Naive thymus-derived CD8-positive, alpha-beta T cell (primary cell): ENCODE measurements at places on chromosomes 11 and 22.

DNA sequence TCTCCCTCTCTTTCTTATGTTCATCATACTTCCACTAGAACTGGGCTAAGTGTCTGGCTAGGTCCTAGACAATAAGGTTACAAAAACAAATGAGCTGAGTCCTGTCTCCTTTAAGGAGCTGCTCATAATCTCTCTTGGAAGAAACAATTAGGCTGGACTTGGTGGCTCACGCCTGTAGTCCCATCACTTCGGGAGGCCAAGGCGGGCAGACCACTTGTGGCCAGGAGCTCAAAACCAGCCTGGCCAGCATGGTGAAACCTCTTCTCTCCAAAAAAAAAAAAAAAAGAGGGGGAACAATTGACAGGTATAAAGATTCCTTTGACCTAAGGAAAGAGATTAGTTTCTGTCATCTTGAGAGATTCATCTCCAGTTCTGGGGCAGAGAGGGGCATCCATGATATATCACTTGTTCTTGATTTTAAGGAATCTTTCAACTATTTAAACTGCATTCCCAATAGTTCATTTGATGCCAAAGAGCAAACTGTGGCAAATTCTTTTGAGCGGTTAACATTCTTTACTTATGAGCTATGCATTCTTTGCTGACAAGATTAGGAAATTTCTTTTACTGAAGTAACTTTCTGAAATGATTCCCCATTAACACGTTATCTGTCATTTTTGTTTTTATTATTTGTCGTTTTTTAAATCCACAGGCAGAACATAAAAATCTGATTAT, 125.5 kb downstream of the C11orf87 start:
- H3K36me3 ChIP-seq = no peaks in the 10 kb centered on the region
- no peak for DNase-seq
- no peak overlapping the region for H3K4me3 ChIP-seq
- H3K27me3 ChIP-seq = no peaks in the 10 kb centered on the region
- H3K27ac ChIP-seq = no peak overlapping the region

GRCh38 chr11:66421492-66422205, 814 bp downstream of the NPAS4 start:
- DNase-seq = peak; percentile 84
- peak overlapping the region; percentile 53 for H3K4me3 ChIP-seq
- H3K27me3 ChIP-seq = peaks cover 41% of the 10 kb centered on the region
- H3K4me1 ChIP-seq = peaks cover 5% of the 10 kb centered on the region
- H3K36me3 ChIP-seq = no peaks in the 10 kb centered on the region

DNA sequence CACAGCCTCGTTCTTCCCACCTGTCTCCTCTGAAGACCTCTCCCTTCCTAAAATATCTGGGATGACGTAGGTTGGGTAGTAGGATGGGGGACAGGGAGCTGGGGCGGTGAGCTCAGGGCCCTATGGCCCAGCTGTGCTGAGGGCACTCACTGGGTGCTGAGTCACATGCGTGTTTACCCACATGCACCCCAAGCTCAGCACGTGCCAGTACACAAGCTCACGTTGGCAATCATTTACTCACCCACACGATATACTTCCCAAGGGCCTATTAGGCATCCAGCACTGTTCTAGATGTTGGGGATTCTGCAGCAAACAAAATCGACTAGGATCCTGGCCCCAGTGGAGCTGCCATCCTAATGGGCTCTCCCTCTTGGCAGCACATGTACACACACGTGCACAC, 28.7 kb downstream of the ARAP1 start:
- H3K27ac ChIP-seq = peak overlapping the region; percentile 97
- peaks cover 82% of the 10 kb centered on the region for H3K4me1 ChIP-seq
- H3K27me3 ChIP-seq = no peaks in the 10 kb centered on the region
- DNase-seq = no peak
- H3K4me3 ChIP-seq = no peak overlapping the region

DNA sequence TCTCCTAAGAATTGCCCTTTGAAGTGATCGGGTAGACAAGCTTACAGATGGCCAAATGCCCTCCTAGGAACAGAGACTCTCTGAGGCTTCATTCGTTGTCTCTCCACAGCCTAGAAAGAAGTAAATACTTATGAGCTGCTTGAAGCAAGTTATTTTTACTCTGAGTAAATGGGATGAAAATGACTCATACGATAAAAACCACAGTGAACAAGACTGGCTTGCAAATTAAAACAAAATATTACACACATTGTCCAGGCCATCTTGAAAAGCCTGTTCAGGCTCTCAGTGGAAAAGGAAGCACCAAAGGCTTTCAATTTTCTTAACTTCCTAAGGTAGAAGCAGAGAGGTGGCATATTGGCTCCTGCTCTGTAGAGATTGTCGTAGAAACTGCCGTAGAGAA, 294.2 kb downstream of the NELL1 start:
- no peak overlapping the region for H3K27ac ChIP-seq
- H3K4me1 ChIP-seq = no peaks in the 10 kb centered on the region
- no peak overlapping the region for H3K4me3 ChIP-seq
- no peak for DNase-seq
- H3K36me3 ChIP-seq = no peaks in the 10 kb centered on the region

- no peak for DNase-seq
- no peaks in the 10 kb centered on the region for H3K4me1 ChIP-seq
- no peak overlapping the region for H3K27ac ChIP-seq
- H3K4me3 ChIP-seq = no peak overlapping the region
- peaks cover 18% of the 10 kb centered on the region for H3K27me3 ChIP-seq
These were observed 9.3 kb upstream of the MSANTD4 start for GRCh38 chr11:106031202-106031810.

DNA sequence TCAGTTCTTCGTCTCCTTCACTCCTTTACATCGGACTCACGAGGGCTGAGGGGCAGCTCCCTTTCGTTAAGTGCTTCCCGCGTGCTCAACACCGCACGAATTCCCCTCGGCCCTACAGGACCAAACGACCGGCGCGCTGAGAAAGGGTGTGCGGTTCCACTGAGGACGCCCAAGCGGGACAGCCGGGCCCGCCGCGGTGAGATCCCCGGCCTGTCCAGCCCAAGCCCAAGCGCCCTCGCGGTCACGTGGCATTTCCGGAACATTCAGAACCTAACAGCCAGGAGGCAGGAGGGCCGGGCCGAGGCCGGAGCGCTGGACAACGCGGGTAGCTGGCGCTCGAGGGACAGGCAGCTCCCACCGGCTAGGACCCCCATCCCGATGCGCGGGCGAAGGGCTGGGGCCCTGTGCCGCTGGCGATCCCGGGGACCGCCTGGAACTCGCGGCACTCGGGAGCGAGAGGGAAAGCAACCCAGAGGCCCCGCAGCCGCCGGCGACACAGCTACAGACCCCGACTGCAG, 737 bp upstream of the STIP1 start:
- peak overlapping the region; percentile 88 for H3K27ac ChIP-seq
- H3K4me3 ChIP-seq = peak overlapping the region; percentile 100
- H3K4me1 ChIP-seq = peaks cover 35% of the 10 kb centered on the region
- no peaks in the 10 kb centered on the region for H3K36me3 ChIP-seq
- H3K27me3 ChIP-seq = no peaks in the 10 kb centered on the region
- no peak for DNase-seq

GRCh38 chr11:83685730-83686129, 399.6 kb upstream of the CCDC90B start:
- H3K27ac ChIP-seq = no peak overlapping the region
- no peak overlapping the region for H3K4me3 ChIP-seq
- no peaks in the 10 kb centered on the region for H3K4me1 ChIP-seq

- DNase-seq = no peak
- H3K36me3 ChIP-seq = no peaks in the 10 kb centered on the region
- no peak overlapping the region for H3K27ac ChIP-seq
- H3K4me3 ChIP-seq = no peak overlapping the region
- H3K27me3 ChIP-seq = peaks cover 2% of the 10 kb centered on the region
These were observed 105.1 kb downstream of the FANCF start for GRCh38 chr11:22520521-22520920.

GRCh38 chr11:121887976-121888557, 227.9 kb downstream of the BLID start:
- no peaks in the 10 kb centered on the region for H3K36me3 ChIP-seq
- no peak overlapping the region for H3K4me3 ChIP-seq
- no peaks in the 10 kb centered on the region for H3K4me1 ChIP-seq
- peaks cover 1% of the 10 kb centered on the region for H3K27me3 ChIP-seq
- no peak for DNase-seq

DNA sequence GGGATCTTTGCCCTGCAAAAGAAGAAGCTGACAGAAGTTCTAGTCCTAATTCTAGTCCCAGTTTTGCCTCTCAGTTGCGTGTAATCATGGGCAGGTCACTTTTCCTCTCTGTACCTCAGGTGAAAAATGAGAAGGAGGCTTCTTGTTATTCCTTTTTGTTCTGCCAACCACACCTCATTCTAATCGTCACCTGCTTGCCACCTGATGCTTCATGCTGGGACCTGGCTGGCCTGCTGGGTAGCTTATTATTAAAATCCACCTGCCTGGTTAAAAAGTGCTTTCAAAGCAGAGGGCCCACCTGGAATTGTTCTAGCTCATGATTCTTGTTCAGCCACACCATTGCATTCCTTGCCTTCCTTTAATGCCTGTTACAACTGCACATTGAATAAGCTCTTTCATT, 8.4 kb upstream of the ALG8 start:
- no peaks in the 10 kb centered on the region for H3K4me1 ChIP-seq
- H3K27me3 ChIP-seq = no peaks in the 10 kb centered on the region
- H3K27ac ChIP-seq = no peak overlapping the region

GRCh38 chr11:10494636-10495463, 39.8 kb downstream of the AMPD3 start:
- peak overlapping the region; percentile 44 for H3K27ac ChIP-seq
- H3K36me3 ChIP-seq = peaks cover 13% of the 10 kb centered on the region
- no peak for DNase-seq

DNA sequence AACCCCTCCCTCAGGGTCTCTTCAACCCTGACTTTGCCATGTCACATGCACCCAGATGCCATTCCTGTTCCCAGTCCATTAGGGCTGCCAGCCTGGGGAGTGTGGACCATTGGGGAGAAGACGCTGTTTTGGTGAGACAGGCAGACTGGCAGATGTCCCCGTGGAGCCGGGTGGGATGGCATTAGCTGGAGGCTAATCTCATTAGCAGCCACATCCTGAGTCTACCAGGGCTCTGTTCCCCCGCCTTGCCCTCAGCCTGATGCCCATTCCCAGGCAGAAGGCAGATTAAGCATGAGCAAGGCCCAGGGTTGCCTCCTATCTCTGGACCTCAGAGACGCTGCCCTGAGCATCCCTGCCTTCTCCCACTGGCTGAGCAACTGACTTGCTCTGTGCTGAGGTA, 46.4 kb upstream of the ALX4 start:
- peaks cover 44% of the 10 kb centered on the region for H3K27me3 ChIP-seq
- no peaks in the 10 kb centered on the region for H3K36me3 ChIP-seq
- DNase-seq = no peak
- no peaks in the 10 kb centered on the region for H3K4me1 ChIP-seq

GRCh38 chr11:74751303-74751702, 2.7 kb downstream of the RNF169 start:
- H3K4me3 ChIP-seq = peak overlapping the region; percentile 42
- H3K36me3 ChIP-seq = peaks cover 4% of the 10 kb centered on the region
- no peak for DNase-seq
- H3K27me3 ChIP-seq = no peaks in the 10 kb centered on the region
- no peak overlapping the region for H3K27ac ChIP-seq
- H3K4me1 ChIP-seq = peaks cover 67% of the 10 kb centered on the region

- H3K27ac ChIP-seq = no peak overlapping the region
- H3K4me1 ChIP-seq = peaks cover 5% of the 10 kb centered on the region
- no peak overlapping the region for H3K4me3 ChIP-seq
- DNase-seq = no peak
- peaks cover 3% of the 10 kb centered on the region for H3K36me3 ChIP-seq
These were observed 45.0 kb downstream of the LINC01488 start for GRCh38 chr11:69526453-69526810.

GRCh38 chr11:116199182-116199581, 573.6 kb downstream of the BUD13 start:
- peaks cover 33% of the 10 kb centered on the region for H3K27me3 ChIP-seq
- no peak for DNase-seq
- H3K4me3 ChIP-seq = no peak overlapping the region
- no peak overlapping the region for H3K27ac ChIP-seq
- no peaks in the 10 kb centered on the region for H3K36me3 ChIP-seq

GRCh38 chr22:43743131-43743530, 69.0 kb downstream of the EFCAB6 start:
- no peaks in the 10 kb centered on the region for H3K36me3 ChIP-seq
- DNase-seq = no peak
- H3K27ac ChIP-seq = no peak overlapping the region
- no peak overlapping the region for H3K4me3 ChIP-seq
- H3K4me1 ChIP-seq = no peaks in the 10 kb centered on the region

GRCh38 chr11:64859542-64860414, 15.3 kb upstream of the CDC42BPG start:
- peak overlapping the region; percentile 88 for H3K4me3 ChIP-seq
- DNase-seq = peak; percentile 58
- peaks cover 96% of the 10 kb centered on the region for H3K4me1 ChIP-seq
- H3K27ac ChIP-seq = peak overlapping the region; percentile 99
- no peaks in the 10 kb centered on the region for H3K27me3 ChIP-seq

- H3K36me3 ChIP-seq = no peaks in the 10 kb centered on the region
- peaks cover 46% of the 10 kb centered on the region for H3K4me1 ChIP-seq
- no peak overlapping the region for H3K4me3 ChIP-seq
- H3K27ac ChIP-seq = peak overlapping the region; percentile 27
- no peak for DNase-seq
- no peaks in the 10 kb centered on the region for H3K27me3 ChIP-seq
These were observed 3.5 kb downstream of the CASTOR1 start for GRCh38 chr22:30285846-30286200.

DNA sequence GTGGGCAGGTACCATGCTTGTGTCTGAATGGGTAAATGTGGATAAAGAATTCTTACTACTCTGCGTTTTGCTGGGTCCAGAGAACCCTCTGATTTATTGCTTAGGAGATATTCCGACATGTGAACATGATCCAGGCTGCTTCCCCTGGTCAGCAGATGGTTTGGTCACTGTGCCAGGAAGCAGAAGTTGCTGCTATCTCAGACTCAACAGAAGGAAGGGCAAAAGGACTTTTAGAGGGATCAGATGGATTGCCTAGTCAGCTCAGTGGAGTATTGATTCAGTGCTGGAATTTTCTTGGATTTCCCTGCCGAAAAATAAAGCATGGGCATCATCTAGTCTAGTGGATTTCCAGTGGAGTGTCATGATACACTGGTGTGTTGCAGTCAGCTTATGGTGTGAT, 440.1 kb downstream of the NTM start:
- no peak overlapping the region for H3K27ac ChIP-seq
- no peak for DNase-seq
- H3K27me3 ChIP-seq = no peaks in the 10 kb centered on the region
- no peaks in the 10 kb centered on the region for H3K36me3 ChIP-seq
- no peak overlapping the region for H3K4me3 ChIP-seq
- H3K4me1 ChIP-seq = no peaks in the 10 kb centered on the region

DNA sequence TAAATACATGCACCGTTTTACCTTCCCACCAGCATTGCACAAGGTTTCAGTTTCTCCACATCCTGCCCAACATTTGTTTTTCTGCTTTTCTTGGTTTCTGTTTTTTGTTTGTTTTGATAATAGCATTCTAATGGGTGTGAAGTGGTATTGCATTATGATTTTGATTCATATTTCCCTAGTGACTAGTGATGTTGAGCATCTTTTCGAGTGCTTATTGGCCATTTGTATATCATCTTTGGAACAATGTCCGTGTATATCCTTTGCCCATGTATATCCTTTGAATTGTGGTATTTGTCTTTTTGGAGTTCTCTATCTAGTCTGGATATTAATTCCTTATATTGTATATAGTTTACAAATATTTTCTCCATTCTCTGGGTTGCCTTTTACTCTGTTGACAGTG, 2914.8 kb upstream of the OR11H1 start:
- H3K27me3 ChIP-seq = no peaks in the 10 kb centered on the region
- H3K4me3 ChIP-seq = no peak overlapping the region
- H3K36me3 ChIP-seq = no peaks in the 10 kb centered on the region
- no peak for DNase-seq
- H3K4me1 ChIP-seq = no peaks in the 10 kb centered on the region
